ENCODE measurements at places on chromosomes 6 and 20.

- DNase-seq = no peak
Measured at GRCh38 chr6:96972689-96973088, 48.2 kb downstream of the KLHL32 start.

GRCh38 chr6:159979136-159979874, 10.4 kb downstream of the IGF2R start:
- peak; percentile 84 for DNase-seq

GRCh38 chr6:5116243-5116991, 31.3 kb downstream of the PPP1R3G start:
- DNase-seq = no peak

- no peak for DNase-seq
Measured at GRCh38 chr6:148780918-148781436, 34.1 kb downstream of the UST start.

- DNase-seq = no peak
Measured at GRCh38 chr6:141105481-141105880, 1027.2 kb upstream of the GJE1 start.

GRCh38 chr20:58213121-58213520, 15.3 kb downstream of the ANKRD60 start:
- DNase-seq = no peak

DNA sequence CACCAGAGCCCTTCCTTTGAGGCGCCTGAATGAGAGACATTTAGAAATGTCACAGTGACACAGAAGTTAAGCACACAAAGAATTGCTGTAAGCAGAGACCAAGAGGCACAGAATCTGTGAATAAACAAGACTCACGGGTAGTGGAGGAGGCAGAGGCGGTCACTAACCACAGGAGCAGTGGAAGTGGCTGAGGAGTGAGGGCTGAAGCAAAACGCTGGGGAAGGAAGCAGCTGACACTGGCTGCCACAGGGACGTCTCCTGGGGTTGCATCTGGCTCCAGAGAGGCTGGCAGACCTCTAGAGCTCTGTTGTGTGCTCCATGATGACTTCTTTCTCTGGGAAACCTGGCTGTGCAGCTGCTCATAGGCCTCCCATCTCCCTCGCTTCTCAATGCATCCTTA, 65.0 kb upstream of the SLC2A12 start:
- peak; percentile 13 for DNase-seq

GRCh38 chr6:168158980-168159349, 80.0 kb upstream of the FRMD1 start:
- no peak for DNase-seq

- DNase-seq = no peak
Measured at GRCh38 chr6:153059757-153060156, 57.2 kb upstream of the MTRF1L start.

DNA sequence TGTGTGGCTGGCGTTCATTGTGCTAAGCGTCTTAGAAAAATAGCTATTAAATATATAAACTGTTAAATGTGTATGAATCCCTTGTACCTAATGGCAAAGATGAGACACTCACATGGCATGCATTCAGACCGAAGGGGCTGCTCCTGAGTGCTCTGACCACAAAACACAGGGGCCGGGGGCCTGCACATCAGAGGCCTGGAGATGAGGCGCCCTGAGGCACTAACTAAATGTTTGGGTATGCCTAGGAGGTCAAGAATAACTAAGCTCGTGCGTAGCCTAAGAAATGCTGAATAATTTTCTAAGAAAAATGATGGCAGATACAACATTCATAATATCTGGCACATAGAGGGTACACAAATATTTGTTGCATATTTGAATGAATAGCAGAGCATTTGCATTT, 92.5 kb downstream of the PSMB1 start:
- DNase-seq = no peak

GRCh38 chr20:8627340-8628004, 441.4 kb upstream of the PLCB4 start:
- no peak for DNase-seq

- DNase-seq = no peak
Measured at GRCh38 chr20:43442282-43442880, 15.3 kb upstream of the SRSF6 start.

DNA sequence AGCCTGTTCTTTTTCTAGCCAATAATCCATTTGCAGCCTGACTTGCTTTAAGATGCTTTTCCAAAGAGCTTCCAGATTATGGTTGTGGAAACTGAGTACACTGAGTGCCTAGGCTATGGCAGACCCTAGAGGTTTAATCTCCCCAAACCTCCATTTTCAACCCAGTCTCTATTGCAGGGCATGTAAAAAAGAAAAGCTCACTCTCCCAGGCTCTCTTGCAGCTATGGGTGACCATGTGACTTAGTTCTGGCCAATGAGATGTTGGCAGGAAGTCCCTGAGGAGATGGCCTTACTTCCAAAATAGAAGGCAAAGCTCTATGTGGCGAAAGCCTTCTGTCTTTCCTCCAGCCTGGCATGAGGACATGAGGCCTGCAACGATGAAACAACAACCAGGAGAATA, 3.8 kb downstream of the PDRG1 start:
- no peak for DNase-seq

DNA sequence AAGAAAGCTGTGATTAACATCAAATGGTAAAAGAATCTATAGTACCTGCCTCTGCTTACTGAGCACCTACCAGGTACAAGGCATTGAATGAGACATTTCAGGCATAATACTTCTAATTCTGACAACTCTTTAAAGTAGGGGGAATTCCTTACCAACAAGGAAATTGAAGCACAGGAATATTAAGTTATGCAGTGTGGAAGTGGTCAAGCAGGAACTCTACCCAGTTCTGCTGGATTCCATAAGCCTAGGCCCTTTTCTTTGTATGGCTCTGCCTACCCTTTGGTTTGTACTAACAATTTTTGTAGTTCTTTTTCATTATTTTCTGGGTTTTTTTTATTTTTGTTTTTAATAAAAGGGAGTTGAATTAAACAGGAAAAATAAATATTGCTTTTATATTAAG, 114.5 kb downstream of the MAP3K5 start:
- no peak for DNase-seq

GRCh38 chr20:34639755-34640222, 37.1 kb downstream of the PIGU start:
- peak; percentile 71 for DNase-seq

DNA sequence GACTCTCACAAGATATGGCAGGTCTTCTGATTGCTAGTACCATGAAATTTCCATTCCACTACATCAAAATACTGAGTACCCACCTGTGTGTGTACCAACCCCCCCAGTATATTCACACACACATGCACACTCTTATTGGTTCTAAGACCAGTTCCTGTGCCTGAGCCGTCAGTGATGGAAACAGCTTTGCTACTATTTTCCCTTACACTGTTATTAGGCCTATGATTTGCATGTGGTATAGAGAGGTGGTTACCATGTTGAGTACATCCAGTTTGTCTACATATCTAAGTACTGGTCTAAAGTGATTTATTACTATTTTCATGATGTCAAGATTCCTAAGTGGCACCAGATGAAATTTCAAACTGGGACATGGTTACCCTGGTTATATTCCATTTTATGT, 459.9 kb downstream of the BCKDHB start:
- no peak for DNase-seq

All from NCI-H2107 (cell line).